Urinary bladder (tissue), 4 donors: ENCODE measurements at places on chromosomes 6 and 20. TPM values are rescaled to one million over a fixed set of nuclear protein-coding genes. Genes with fewer than 3 reads are reported as not detected.

Gene ADGRF4
- 3.2 TPM for total RNA-seq

Gene C6orf58
- not detected for total RNA-seq

Gene CALHM4
- not detected for total RNA-seq

Gene FAM83C
- 0.21 TPM for total RNA-seq

Gene ADGB
- 0.05 TPM for total RNA-seq

Gene GNMT
- 0.42 TPM for total RNA-seq

Gene TMEM244
- not detected for total RNA-seq

Gene ZSCAN23
- 15.5 TPM for total RNA-seq

Gene HAO1
- not detected for total RNA-seq

Gene PGC
- not detected for total RNA-seq

Gene TNXB
- total RNA-seq: 171 TPM

Gene TREML2
- 0.11 TPM for total RNA-seq

Gene MYBL2
- total RNA-seq: 2.3 TPM

Gene RHAG
- 1.0 TPM for total RNA-seq

Gene ABHD12
- total RNA-seq: 30.9 TPM

Gene TULP4
- total RNA-seq: 293 TPM

Gene CGA
- not detected for total RNA-seq

Gene PEX3
- 32.5 TPM for total RNA-seq

Gene OLIG3
- not detected for total RNA-seq

Gene IMPG1
- total RNA-seq: 0.21 TPM

Gene PTCRA
- not detected for total RNA-seq

Gene NRSN1
- total RNA-seq: 0.90 TPM

Gene SLA2
- total RNA-seq: 0.11 TPM

Gene ECT2L
- 0.21 TPM for total RNA-seq

Gene CPXM1
- 46.9 TPM for total RNA-seq

Gene TNNC2
- 23.2 TPM for total RNA-seq

Gene DEF6
- total RNA-seq: 7.2 TPM

Gene LAMA4
- total RNA-seq: 426 TPM

Gene SLC35D3
- 0.16 TPM for total RNA-seq

Gene PPP1R3D
- 8.5 TPM for total RNA-seq

Gene KHDC1L
- not detected for total RNA-seq

Gene NRN1
- 4.5 TPM for total RNA-seq

Gene SEC23B
- total RNA-seq: 31.9 TPM

Gene SCGN
- 0.21 TPM for total RNA-seq

Gene TOX2
- total RNA-seq: 1.6 TPM

Gene SLC17A9
- 8.9 TPM for total RNA-seq

Gene SLC26A8
- total RNA-seq: 0.11 TPM

Gene GSTA1
- total RNA-seq: not detected

Gene ID4
- total RNA-seq: 102 TPM

Gene MATN4
- 1.5 TPM for total RNA-seq

Gene TP53INP2
- 5.8 TPM for total RNA-seq

Gene SLC17A3
- not detected for total RNA-seq

Gene ME1
- 12.3 TPM for total RNA-seq

Gene GPR6
- total RNA-seq: not detected

Gene LRRC73
- not detected for total RNA-seq

Gene RAET1L
- total RNA-seq: not detected

Gene ZFP57
- total RNA-seq: not detected

Gene GHRH
- not detected for total RNA-seq

Gene TREM1
- total RNA-seq: 0.26 TPM

Gene CLPSL2
- total RNA-seq: not detected

Gene FRK
- 7.3 TPM for total RNA-seq

Gene BANF2
- total RNA-seq: not detected

Gene TBX18
- 68.1 TPM for total RNA-seq
